ENCODE measurements at places on chromosomes 1 and 21.

DNA sequence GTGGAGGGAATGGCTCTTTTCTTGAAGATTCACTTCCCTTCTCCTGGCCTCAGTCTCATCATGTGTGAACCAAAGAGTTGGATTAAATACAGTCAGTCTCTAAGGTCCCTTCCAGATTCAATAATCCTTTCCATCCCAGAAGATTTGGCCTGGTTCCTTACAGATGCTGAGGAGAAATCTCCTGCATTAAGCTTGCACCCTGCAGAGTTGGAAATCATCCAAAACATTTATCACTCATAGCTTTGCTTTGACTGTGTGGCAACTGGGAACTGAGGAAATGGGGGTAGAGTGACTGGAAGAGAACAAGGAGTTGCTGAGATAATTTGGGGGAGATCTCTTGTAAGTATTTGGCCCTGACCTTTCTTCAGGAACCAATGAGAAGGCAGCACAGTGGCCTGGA, 220.5 kb upstream of the SGIP1 start:
- no peak for DNase-seq

- DNase-seq = no peak
Observed at GRCh38 chr1:111468717-111469100, 5.1 kb upstream of the C1orf162 start.

GRCh38 chr21:45207839-45208626, 79.7 kb downstream of the POFUT2 start:
- peak; percentile 19 for DNase-seq

GRCh38 chr21:35509001-35509704, 460.1 kb upstream of the RUNX1 start:
- peak; percentile 81 for DNase-seq

- no peak for DNase-seq
Observed at GRCh38 chr21:28781602-28782276, 210.9 kb downstream of the LTN1 start.

GRCh38 chr1:231883382-231883781, 256.8 kb downstream of the DISC1 start:
- DNase-seq = no peak

GRCh38 chr21:43944757-43945156, 67.4 kb upstream of the TRAPPC10 start:
- no peak for DNase-seq

GRCh38 chr1:82215056-82215852, 414.5 kb downstream of the ADGRL2 start:
- DNase-seq = no peak

- DNase-seq = no peak
Observed at GRCh38 chr1:77846966-77847365, 41.5 kb upstream of the NEXN start.

- no peak for DNase-seq
Observed at GRCh38 chr1:46137916-46138315, 5.5 kb upstream of the PIK3R3 start.

GRCh38 chr21:29610779-29611360, 312.1 kb downstream of the BACH1 start:
- no peak for DNase-seq

- peak; percentile 85 for DNase-seq
Observed at GRCh38 chr1:152162792-152163463, 3.9 kb upstream of the RPTN start.

DNA sequence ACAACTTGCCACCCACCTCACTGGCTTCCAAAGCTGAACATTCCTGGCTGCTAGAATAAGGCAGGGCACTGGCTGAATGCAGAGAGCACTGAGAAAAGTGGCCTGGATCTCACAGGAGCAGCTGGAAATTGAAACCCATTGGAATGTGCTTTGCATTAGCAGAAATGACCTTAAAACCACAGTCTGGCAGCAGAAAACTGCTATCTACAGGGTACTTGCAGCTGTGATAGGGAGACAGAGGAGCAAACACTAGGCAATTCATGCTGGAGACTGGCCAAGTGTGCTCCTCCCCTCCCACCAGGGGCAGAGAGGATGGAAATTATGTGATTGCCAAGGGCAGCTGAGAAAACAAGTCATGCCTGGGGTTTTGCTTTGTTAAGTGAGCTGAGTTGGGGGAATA, 47.2 kb downstream of the HSD3B1 start:
- no peak for DNase-seq

DNA sequence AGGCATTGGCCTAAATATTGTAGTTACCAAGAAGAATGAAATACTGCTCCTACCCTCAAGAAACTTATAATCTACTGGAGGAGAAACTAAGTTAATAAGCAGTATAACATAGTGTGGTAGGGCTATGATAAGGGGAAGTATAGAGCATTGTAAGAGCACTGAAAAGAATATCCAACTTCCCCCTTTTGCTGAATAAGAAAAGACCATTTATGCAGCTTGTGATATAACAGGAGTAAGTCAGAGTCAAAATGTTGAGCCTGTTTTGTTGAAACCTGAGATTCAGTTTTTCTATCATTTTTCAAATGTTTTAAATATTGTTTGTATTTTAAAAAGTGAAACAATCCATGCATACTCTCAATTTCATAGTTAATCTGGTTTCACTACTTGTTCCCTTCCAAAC, 48.3 kb upstream of the FCRL4 start:
- DNase-seq = peak; percentile 48

- no peak for DNase-seq
Observed at GRCh38 chr1:209485167-209485566, 98.3 kb upstream of the CAMK1G start.

DNA sequence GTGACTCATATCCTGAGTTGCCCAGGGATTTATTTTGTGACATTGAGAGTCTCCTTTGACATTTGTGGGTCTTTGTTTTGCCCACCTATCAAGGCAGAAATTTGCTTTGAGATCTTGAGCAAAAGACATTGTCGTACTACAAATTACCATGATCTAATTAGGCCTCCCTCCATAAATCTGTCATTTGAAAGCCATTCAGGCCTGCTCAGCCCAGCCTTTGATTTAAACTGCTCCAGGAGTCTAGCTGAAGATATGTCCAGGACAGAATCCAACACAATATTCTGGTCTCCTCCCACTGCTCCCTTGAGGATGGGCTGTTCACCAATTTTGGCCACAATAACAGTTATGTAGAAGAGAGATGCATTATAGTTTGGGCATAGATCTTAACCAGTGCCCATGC, 86.7 kb downstream of the PROX1 start:
- no peak for DNase-seq

DNA sequence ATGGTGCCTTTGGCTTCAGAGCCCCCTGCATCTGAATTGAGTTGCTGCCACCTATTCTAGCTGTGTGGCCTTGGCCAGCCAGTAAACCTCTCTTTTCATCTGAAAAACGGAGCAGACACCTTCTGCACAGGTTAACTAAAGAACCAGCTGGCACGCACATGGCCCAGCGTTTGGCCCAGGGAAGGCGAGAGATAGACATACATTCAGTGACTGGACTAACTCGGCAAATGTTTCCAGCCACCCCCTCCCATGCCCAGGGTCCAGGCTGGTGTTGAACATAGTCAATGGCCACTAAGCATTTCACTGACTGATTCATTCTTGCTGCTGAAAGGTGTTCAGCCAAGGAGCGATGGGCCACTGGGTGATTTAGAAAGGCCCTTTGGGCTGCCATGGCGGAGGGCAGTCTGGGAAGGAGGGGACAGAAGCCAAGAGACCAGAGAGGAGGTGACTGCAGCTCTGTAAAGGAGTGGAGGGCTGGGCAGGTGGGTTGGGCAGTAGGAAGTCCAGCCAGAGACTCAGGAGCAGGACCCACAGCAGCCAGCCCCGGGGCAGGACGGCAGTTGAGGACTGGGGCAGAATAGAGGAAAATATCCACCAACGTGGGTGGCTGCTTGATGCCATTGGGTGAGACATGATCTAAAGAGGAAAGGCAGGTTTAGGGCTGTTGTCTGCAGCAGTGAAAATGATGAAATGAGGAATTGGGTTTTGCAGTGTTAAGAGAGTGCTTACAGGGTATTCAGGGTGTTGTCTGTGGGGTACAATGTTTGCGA, 184.3 kb downstream of the HIVEP3 start:
- DNase-seq = peak; percentile 62

All from inflammatory macrophage treated with lipopolysaccharide for 4 hours (primary cell).